Stimulated activated CD4-positive, alpha-beta T cell treated with anti-CD3 and anti-CD28 coated beads, Interleukin-12 subunit alpha, Interleukin-12 subunit beta, amount 100 ng/mL, for 4 hours (primary cell): ENCODE measurements at places on chromosomes 11 and 22.

DNA sequence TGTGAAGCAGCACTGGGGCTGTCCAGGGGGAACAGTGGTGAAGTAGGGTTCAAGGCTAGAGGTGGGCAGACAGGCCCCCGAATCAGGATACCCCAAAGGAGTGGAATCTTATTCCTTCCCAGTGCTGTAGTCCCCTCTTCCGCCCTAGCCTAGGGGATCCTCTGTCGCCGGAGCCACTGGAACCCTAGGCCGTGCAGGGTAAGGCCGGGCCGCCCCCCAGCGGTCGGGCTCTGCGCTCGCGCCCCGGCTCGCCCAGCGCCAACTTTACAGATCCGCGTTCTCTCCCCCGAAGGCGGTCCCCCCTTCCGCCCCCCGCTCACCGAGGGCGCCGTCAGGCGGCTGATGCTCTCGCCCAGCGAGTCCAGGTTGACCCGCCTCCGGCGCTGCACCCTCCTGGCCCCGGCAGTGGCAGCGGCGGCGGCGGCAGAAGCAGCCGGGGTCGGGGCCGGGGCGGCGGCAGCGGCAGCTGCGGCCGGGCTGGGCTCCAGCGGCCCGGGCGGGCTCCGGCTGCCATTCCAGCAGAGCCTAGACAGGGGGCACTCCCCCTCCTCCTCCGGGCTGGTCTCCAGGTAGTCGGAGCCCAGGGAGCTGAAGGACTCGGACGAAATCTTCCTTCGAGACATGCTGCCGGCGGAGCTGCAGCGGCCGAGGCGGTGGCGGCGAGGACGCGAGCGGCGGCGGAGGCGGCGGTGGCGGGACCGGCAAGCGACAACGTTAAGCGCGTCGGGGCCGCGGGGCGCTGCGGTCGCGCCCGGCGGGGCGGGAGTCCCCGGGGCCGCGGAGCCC lies 650 bp downstream of the GUCY1A2 start:
- no peak for DNase-seq

DNA sequence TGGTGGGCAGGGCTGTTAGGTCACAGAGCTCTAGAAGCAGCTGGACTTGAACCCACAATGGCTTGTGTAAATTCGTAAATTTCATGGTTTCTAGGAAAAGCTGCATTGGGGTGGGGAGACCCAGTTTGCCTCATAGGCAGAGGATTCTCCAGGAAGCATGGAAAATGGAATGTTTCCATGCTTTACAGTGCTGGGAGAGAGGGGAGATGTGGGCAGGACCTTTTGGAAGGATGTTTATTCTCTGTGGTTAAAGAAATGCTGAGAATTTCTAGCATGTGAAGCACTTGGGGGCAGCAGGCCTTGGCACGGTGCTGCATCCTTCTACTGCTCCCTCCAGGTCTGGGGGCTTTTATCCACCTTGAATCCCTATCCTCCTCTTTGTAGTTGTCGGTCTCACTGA lies 46.3 kb downstream of the TRAF6 start:
- DNase-seq = no peak

- no peak for DNase-seq
Measured at GRCh38 chr11:2071748-2072385, 67.3 kb downstream of the IGF2 start.

DNA sequence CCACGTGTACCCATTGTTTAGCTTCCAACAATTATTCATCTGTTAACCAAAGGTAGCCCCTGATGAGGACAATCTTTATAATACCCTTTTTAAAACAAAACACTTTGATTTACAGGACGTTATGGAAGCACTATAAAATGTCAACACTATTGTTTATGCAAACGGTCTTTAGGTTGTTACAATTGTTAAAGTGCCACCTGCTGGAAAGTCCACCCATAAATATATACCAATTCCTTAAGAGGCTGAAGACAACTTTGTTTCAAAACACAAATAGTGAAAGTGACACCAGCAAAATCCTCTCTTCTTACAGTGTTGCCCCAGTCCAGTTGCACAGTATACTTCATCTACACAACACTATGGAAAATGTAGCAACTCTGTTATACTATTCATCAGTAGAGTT lies 68.9 kb upstream of the SLN start:
- DNase-seq = no peak

GRCh38 chr11:114243461-114244372 lies 52.5 kb upstream of the NNMT start:
- DNase-seq = no peak

- no peak for DNase-seq
Measured at GRCh38 chr11:130813196-130813595, 103.1 kb downstream of the SNX19 start.
